ENCODE measurements at places on chromosomes 3 and 15. TPM values are rescaled to one million over a fixed set of nuclear protein-coding genes. Genes with fewer than 3 reads are reported as not detected.

CIB2 gene
- total RNA-seq: 10.1 TPM

- no peak for DNase-seq
Observed at GRCh38 chr3:37443363-37444035, 269.1 kb upstream of the LRRFIP2 start.

TEX9 gene
- total RNA-seq: 3.3 TPM

DNA sequence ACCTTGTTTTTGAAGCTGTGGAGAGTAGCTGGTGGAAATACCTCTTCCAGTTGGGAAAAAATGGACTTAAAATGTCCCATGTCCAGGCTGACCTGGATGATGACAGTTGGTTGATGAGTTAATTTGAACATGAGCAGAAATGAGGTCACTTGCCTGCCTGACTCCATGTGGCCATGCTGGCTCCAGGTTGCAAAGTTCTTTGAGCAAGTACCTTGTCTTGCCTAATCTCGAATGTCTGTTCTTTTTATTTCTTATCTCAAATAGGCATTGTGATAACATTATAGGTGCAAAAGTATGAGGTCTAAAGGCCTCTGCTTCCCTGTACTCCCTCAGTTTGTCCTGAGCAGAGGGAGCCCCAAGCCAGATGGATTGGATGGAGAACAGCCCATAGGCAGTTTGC, 9.0 kb downstream of the MAPKBP1 start:
- no peak for DNase-seq

DNA sequence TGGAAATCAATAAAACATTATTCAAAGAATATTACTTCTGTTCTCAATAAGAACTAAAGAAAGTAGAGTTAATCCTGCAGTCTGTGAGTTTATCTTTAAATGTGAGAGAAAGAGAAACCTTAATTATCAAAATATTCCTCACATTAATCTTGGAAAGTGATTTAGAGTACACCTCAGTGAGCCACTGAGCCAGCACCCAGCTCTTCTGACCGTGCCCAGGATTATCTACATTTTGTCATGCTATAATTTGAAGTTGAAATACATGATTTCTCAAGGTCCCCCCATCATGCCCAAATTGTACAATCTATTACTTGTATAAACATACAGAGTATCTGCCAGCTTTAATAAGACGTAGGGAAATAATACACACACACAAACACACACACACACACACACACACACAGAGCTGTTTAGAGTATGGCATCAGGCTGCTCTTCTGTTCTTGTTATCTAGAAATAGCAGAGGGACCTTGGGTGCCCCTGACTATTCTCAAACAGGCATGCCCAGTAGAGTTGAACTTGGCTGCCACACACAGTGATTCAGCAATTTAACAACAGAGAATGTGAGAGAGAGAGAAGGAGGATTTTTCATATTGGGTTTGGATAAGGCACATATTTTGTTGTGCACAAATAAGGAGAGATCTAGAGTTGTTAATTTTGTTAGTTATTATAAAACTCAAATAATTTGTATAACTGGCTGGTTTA, 74.4 kb downstream of the P2RY1 start:
- no peak for DNase-seq

DNA sequence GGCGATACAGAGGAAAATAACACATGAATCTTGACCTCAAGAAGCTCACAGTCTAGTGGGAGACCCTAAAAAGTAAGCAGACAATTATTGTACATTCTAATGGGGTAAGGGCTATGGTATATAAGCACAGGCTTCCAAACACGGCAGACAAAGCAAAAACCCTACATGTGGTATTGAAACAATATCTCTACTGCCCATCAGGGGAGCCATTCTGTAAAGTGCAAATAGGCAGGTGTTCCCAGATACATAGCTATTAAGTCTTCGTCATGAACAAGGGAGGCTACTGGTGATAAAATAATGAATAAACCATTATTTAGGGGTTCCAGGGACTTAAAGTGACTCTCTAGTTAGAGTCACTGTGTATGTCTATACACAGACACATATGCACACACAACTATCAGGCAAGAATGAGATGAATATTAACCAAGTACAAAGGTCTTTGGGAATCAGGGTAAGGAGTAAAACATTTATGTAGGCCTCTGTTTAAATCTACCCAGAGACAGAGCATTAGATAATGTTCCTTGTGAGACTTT, 38.7 kb upstream of the ASB14 start:
- no peak for DNase-seq

- peak; percentile 69 for DNase-seq
Observed at GRCh38 chr3:123799544-123800361, 84.4 kb downstream of the MYLK start.

All from epithelial cell of proximal tubule (primary cell).